Esophagus squamous epithelium (tissue), 5 donors: ENCODE measurements at places on chromosomes 16 and 17.

GRCh38 chr16:67451061-67451703 is 20.3 kb downstream of the HSD11B2 start:
- no peak for DNase-seq

DNA sequence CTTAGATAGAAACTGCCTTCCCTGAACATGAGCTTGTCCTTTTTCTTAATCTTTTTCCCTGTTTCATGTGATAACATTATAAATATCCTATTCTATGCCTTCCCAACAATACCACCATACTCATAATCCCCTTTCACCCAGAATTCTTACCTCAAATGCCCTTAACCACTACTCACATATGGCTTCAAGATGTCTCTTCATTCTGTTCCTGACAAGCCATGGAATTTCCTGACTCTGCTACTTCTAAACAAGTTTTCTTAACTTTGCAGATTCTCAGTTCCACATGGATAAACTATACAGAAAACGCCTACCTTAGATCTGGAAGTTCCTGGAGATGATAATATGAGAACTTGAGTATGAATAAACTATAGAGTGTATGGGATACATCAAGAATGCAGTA is 1217.8 kb downstream of the CDH8 start:
- DNase-seq = no peak

DNA sequence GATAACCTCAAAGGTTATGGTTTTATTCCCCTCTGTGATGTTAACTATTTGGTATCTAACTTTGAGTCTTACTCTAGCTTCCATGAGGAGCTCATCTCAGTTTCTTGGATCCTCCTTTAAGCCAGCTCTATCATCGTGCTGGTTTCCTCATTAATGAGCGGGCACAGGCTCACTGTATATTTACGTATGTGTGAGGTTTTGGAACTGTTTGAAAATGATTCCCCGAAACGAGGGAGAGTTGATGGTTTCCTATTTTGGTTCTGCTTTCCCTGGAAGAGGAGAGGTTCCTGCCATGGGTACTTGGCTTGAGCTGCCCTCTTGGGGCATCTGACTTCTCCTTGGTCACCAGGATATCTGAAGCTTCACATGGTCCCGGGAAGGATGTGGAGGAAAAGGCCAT is 32.7 kb upstream of the PIK3R6 start:
- no peak for DNase-seq

GRCh38 chr17:46072998-46073397 is 73.9 kb downstream of the STH start:
- DNase-seq = no peak

DNA sequence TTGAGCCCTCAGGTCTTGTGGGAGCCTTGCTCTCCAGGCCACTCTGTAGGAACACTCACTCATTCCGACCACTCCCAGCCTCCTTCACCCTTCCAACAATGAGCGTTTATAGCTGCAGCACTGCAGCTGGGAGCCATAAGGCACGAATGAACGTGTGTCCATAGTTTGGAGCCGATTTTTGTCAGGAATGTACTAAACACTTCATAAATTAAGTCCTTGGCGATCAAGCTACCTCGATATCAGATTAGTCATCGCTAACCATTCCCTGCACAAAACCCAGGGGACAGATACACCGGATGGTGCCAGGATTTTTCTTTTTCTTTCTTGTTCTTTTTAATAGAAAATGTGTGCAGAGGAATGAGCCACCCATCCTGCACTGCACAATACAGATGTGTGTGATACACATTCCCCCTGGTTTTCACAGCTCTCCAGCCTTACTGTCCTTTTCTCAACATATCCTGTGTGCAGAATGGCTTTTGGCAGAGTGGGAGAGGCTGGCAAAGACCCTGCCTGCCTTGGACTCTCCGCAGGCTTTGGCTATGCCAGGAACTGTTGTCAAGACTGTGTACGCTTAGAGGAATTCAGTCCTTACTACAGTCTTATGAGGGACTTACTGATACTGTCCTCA is 68.4 kb upstream of the ELAC2 start:
- no peak for DNase-seq

DNA sequence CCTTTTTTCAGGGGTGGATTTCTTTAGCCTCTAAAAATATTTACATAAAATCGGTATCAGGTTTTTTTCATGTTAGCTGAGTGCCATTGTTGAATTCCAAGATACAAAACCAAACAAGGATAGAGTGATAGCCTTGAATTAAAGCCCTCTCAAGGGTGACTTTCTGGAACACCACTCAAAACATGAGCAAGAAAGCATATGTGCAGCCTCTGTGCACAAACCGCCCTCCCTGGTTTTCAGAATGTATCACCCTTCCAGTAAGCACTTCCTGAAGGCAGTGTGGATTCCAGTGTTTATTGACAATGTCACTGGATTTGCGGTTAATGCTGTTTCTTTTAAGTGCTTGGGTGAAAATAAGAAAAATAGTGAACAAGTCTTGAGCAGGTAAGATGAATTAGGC is 597.7 kb downstream of the TMEM114 start:
- DNase-seq = no peak

GRCh38 chr17:17181666-17182597 is 24.2 kb downstream of the PLD6 start:
- DNase-seq = no peak

- no peak for DNase-seq
These were observed 19.1 kb upstream of the WFIKKN2 start for GRCh38 chr17:50816271-50816670.

GRCh38 chr17:17119106-17119505 is 76.8 kb downstream of the MPRIP start:
- no peak for DNase-seq

GRCh38 chr16:3819175-3819527 is 61.4 kb downstream of the CREBBP start:
- DNase-seq = no peak

DNA sequence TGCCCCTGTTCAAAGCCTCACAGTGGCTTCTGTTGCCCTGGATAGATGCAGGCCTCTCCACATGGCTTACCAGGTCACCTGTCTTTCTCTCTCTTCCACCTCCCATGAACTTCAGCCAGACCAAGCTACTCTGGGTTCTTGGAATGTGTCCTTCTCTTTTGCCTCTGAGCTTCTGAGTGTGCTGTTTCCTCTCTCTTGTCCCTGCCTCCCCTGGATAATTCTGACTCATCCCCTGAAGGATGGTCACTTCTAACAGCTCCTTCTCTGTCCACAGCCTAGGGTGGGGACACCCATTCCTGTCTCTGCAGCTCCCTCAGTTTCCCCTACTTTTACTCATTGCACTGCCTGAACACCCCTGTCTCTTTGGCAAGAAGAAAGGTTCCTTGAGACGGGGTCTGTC is 2.9 kb downstream of the GUCY2D start:
- DNase-seq = no peak

GRCh38 chr16:31265329-31266245 is 5.8 kb downstream of the ITGAM start:
- DNase-seq = no peak

GRCh38 chr17:82966415-82966814 is 113.0 kb upstream of the METRNL start:
- DNase-seq = no peak

- no peak for DNase-seq
These were observed 17.8 kb downstream of the TMEM11 start for GRCh38 chr17:21196126-21196525.

- DNase-seq = no peak
These were observed 2.3 kb upstream of the CYTH1 start for GRCh38 chr17:78784352-78784751.

DNA sequence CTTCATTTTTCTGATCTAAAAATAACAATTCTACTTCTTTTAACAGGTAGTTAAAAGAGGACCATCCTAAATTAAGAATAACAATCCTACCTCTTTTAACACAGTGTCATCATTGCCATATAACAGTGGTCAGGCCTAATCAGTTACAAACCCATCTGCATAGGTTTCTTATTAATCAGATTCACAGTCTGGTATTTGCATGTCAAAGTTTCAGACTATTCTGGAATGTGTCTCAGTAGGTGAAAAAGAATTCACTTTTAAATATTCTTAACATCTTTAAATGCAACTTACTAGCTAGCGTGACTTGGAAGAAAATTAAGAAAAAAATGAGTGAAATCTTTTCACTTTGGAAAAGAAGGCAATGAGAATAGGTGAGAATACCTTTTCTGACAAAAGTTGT is 6.8 kb upstream of the KRT12 start:
- DNase-seq = no peak

DNA sequence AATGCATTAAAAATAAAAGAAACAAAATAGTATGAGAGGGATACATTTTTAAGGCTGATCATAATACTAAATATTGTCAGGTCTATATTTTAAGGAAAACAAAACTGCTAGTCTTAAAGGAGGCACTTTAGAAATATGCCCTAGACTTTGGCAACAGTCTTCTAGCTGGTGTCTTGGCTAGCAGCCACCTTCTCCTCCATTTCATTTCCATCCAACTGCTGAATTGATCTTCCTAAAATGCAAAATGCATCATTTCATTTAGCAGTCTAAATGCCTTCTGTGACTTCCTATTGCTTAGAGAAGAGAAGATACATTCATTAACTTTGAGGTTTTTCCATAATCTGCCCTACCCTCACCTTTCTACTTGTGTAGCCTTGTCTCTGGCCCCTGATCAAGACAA is 1404.1 kb downstream of the CDH11 start:
- no peak for DNase-seq

DNA sequence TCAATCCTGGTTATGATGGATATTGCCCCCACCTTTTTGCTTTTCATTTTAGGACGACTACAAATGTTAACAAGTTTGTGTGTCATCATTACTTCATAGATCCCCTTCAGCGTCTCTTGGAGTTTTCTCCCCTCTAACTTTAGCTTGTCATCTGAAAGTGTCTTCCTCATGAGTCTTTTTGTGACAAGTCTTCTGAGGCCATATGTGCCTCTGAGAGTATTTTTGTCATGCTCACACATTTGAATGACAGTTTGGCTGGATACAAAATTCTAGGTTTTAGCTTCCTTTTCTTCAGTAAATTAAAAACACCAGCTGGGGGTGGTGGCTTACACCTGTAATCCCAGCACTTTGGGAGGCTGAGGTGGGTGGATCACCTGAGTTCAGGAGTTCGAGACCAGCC is 203.8 kb upstream of the CHMP6 start:
- no peak for DNase-seq

DNA sequence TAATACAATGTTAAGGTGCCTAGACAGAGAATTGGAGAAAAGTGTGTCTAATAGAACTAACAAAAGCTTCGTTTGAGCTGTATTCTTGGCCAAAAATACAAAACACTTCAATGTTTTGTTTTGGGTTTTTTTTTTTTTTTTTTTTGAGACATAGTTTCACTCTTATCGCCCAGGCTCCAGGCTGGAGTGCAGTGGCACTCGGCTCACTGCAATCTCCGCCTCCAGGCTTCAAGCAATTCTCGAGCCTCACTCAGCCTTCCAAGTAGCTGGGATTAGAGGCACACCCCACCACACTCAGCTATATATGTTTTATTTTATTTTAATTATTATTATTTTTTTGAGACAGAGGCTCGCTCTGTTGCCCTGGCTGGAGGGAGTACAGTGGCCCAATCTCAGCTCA is 38.3 kb upstream of the CARMIL2 start:
- no peak for DNase-seq
